ENCODE measurements at places on chromosomes 5 and 9.

DNA sequence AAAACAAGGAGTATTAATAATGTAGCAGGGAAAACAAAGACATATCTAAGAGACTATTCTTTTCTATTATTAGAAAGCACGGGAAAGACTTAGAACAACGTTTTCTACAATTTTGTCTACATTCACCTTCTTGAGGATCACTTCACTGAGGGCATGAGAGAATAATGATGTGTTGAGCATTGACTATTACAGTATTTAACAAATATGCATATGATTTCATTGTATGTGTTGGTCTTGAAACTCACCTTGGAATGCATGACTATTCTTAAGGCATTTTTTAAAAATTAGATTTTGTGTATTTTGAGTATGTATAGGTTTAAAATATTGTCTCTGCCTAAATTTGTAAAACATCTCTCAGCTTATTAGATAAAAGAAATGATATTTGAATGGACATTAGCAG lies 1.2 kb downstream of the FSD1L start:
- H3K27me3 ChIP-seq, result no peaks in the 10 kb centered on the region
- H3K27ac ChIP-seq, result peak overlapping the region; percentile 88
- peak overlapping the region; percentile 94 for H3K4me3 ChIP-seq
- peaks cover 3% of the 10 kb centered on the region for H3K36me3 ChIP-seq

DNA sequence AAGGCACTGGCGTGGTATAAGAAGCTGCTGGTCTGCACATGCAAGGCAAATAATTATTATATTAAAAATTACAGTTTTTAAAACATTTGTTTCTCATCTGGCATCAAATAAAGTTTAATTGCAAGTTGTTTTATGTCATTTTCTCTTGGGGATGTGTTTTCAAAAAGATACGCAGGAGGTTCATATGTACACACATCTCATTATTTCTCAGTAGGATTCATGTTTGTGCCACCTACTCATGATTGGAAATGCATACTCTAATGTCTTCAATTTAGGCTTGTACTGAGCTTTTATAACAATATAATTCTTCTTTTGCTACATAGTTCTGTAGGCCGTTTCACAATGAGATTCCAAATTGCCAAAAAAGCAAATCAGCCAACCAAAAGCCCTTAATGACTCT lies 244.2 kb upstream of the MEF2C start:
- H3K27me3 ChIP-seq, result peaks cover 4% of the 10 kb centered on the region
- no peaks in the 10 kb centered on the region for H3K36me3 ChIP-seq
- H3K27ac ChIP-seq, result no peak overlapping the region
- no peaks in the 10 kb centered on the region for H3K4me1 ChIP-seq
- no peak overlapping the region for H3K4me3 ChIP-seq

- H3K4me1 ChIP-seq, result peaks cover 16% of the 10 kb centered on the region
- H3K4me3 ChIP-seq, result no peak overlapping the region
- no peaks in the 10 kb centered on the region for H3K27me3 ChIP-seq
- H3K36me3 ChIP-seq, result no peaks in the 10 kb centered on the region
- DNase-seq, result no peak
Measured at GRCh38 chr5:165627548-165628170, 2122.2 kb downstream of the MAT2B start.

DNA sequence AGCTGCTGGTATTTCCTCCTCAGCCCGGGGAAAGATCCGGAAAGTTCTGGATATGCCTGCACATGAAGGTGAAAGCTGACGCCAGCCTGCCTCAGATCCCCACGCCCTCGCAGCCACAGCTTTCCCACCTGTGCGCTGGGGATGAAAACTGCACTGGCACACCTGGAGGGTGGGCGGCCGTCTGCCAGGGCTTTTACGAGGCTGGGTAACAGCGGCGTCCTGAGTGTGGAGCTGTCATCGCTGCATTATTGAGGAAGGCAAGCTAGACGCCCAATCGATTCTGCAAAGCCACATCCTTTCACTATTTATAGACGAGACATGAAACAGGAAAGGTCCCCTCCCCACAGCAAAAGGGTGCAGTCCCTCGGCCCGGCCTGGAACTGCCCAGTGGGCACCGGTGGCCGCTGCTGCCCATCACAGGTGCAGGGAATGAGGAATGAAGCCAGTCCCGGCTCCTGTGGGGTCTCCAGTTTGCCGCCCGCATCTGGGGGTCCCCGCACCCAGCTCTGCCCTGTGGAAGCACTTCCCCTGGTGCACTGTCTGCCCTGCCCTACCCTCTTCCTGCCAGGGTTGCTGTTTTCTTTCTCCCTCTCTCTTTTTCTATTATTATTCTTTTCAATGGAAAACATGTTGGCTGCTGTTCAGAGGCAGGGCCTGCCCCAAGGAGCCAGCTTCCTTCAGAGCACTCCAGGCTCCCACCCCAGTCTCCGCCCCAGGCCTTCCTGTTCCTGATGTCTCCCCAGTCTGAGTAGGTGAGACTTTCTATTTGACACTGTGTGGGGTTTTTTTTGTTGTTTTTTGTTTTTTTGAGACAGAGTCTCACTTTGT lies 7.0 kb downstream of the NOTCH1 start:
- H3K4me3 ChIP-seq, result no peak overlapping the region
- H3K36me3 ChIP-seq, result no peaks in the 10 kb centered on the region
- H3K27me3 ChIP-seq, result no peaks in the 10 kb centered on the region

GRCh38 chr5:115241881-115242642 lies 20.6 kb downstream of the PGGT1B start:
- no peak for DNase-seq
- no peak overlapping the region for H3K27ac ChIP-seq
- peaks cover 14% of the 10 kb centered on the region for H3K36me3 ChIP-seq
- no peak overlapping the region for H3K4me3 ChIP-seq
- H3K4me1 ChIP-seq, result no peaks in the 10 kb centered on the region
- no peaks in the 10 kb centered on the region for H3K27me3 ChIP-seq

GRCh38 chr9:134616341-134616740 lies 25.3 kb upstream of the COL5A1 start:
- no peak for DNase-seq
- peaks cover 8% of the 10 kb centered on the region for H3K36me3 ChIP-seq
- peaks cover 12% of the 10 kb centered on the region for H3K27me3 ChIP-seq
- no peak overlapping the region for H3K27ac ChIP-seq
- H3K4me1 ChIP-seq, result peaks cover 10% of the 10 kb centered on the region

DNA sequence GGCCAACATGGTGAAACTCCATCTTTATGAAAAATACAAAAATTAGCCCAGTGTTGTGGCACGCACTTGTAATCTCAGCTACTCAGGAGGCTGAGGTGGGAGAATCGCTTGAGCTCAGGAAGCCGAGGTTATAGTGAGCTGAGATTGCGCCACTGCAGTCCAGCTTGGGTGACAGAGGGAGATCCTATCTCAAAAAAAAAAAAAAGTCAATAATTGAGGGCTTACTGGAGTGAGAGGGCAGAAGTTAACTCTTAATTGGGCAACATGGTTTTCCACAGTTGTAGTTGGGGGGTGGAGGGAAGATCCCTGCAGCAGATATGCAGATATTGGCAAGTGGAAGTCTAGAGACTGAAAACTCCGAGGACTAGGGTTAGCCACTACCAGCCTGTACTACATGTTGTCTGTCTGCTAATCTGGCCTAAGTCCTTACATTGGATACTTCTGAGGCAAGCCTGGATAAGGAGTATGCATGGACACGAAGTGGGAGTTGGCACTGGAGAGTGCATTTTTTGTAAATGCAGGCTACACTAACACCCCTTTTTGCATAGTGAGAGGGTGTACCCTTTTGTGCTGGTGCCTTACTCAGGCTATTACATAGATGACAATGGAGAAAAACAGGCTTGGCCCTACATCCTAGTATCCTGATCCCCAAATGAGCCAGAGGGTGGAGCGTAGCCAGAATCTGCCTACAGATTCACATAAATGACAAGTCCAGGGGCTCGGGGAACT lies 89.0 kb upstream of the NIPBL start:
- no peak for DNase-seq
- no peak overlapping the region for H3K4me3 ChIP-seq
- H3K27ac ChIP-seq, result no peak overlapping the region
- H3K4me1 ChIP-seq, result no peaks in the 10 kb centered on the region
- H3K36me3 ChIP-seq, result no peaks in the 10 kb centered on the region

DNA sequence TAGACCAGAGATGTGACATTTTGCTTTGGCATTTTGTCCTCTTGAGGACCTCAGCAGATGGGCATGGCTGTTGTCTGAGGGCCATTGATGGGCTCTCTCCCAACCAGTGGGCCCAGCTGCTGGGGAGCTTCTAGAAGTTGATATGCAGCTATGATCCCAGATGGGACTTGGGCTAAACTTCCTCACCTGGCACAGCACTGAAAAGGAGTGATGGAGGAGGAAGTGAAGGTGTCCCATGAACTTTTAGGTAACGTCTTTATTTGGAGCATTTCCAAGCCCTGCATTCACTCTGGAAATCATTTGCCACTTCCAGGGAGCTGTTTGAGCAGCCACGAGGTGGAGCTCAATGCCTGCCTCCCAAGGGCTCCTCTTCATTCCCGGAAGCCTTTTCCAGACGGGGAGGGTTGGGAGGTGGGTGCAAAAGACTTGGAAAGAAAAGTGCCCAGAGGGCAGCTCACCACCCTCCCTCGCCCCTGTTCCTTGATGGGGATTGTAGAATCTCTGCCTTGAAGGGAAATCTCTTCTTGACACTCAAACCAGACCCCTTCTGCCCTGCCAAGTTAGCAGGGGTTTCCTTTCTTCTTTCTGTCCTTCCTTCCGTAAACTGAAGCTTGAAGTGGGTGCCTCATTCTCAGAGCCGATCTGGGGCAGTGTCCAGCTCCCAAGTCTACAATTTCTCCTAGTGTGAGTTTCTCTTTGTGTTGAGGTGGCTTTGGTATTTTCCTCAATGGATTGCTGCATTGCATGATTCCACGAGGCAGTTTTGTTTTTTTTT lies 18.1 kb upstream of the NEUROG1 start:
- H3K4me3 ChIP-seq, result no peak overlapping the region
- no peak overlapping the region for H3K27ac ChIP-seq
- peaks cover 70% of the 10 kb centered on the region for H3K27me3 ChIP-seq
- no peak for DNase-seq
- H3K36me3 ChIP-seq, result no peaks in the 10 kb centered on the region
- peaks cover 5% of the 10 kb centered on the region for H3K4me1 ChIP-seq

GRCh38 chr9:94034511-94034910 lies 49.8 kb upstream of the PTPDC1 start:
- no peak for DNase-seq
- H3K4me3 ChIP-seq, result no peak overlapping the region
- H3K36me3 ChIP-seq, result peaks cover 10% of the 10 kb centered on the region
- H3K27ac ChIP-seq, result no peak overlapping the region
- peaks cover 16% of the 10 kb centered on the region for H3K4me1 ChIP-seq
- H3K27me3 ChIP-seq, result no peaks in the 10 kb centered on the region

DNA sequence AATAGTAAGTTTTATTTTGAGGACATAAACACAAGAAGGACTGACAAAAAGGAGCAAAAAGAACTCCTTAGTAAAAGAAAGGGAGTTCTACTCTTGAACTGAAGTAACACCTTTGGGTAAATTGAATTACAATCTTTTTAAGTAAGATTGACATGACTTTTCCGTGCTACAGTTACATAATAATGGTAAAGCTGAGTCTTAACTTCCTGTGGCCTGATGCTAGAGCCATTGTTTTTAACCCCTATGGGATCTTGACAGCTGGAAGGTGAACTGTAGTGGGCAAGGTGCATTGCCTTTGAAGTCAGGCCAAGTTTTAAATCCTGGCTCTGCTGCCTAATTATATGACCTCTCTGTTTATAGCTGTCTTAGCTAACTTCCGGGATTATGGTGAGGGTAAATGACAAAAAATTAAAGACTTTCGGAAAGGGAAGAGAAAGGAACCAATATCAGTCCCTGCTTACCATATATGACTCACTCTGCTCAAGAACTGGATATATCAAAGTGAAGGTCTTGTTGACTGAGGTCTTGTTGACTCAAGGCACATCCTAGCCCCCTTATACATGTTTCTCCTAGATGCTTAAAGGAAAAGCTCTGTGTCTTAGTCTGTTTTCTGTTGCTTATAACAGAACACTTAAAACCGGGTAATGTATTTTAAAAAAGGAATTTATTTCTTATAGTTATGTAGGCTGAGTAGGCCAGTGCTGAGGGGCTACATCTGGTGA lies 6.8 kb downstream of the HSD17B4 start:
- no peak overlapping the region for H3K4me3 ChIP-seq
- H3K4me1 ChIP-seq, result no peaks in the 10 kb centered on the region
- no peaks in the 10 kb centered on the region for H3K27me3 ChIP-seq
- H3K27ac ChIP-seq, result no peak overlapping the region

DNA sequence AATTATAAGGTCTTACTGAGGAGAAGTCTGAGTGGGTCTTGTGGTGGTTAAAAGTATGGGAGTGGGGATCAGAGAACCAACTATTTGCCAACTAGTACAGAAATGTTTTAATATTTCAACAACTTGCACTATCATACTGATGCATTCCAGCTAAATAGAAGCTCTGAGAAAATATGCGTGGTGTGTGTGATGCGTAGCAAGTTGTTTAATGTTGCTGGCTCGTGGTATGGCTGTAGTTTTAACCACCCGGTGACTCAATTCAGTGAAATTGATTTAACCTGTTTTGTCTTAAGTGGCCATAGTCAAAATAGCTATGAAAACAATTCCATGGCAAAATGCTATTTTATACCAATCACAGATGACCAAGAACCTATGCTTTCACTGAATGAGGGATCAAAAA lies 176.5 kb upstream of the SLC24A2 start:
- H3K36me3 ChIP-seq, result no peaks in the 10 kb centered on the region
- no peaks in the 10 kb centered on the region for H3K27me3 ChIP-seq
- peaks cover 18% of the 10 kb centered on the region for H3K4me1 ChIP-seq
- DNase-seq, result no peak

GRCh38 chr9:123657099-123657498 lies 272.8 kb downstream of the DENND1A start:
- H3K27ac ChIP-seq, result no peak overlapping the region
- H3K4me3 ChIP-seq, result no peak overlapping the region
- H3K4me1 ChIP-seq, result no peaks in the 10 kb centered on the region
- peaks cover 15% of the 10 kb centered on the region for H3K36me3 ChIP-seq
- DNase-seq, result no peak

DNA sequence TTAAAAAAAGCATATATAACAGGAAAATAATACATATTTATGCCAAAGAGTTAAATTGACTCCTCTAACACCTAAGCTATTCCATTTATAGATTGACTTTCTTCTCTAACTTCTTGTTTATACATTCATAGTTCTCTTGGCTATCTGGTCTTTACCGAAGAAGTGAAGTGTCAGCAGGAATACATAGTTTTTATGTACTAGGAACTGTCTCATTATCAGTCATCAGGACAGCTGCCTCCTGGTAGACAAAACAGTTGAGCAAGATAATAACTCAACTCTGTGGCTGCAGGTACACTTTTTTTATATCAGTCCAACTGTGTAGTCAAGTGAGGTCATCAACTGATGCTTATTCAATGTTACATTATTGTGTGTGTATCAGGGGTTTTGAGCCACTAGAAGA lies 1436.0 kb upstream of the NUDT12 start:
- no peak overlapping the region for H3K4me3 ChIP-seq
- H3K4me1 ChIP-seq, result peaks cover 3% of the 10 kb centered on the region
- no peaks in the 10 kb centered on the region for H3K27me3 ChIP-seq

- peaks cover 28% of the 10 kb centered on the region for H3K4me1 ChIP-seq
- no peak for DNase-seq
- H3K27me3 ChIP-seq, result no peaks in the 10 kb centered on the region
- H3K36me3 ChIP-seq, result no peaks in the 10 kb centered on the region
- no peak overlapping the region for H3K4me3 ChIP-seq
Measured at GRCh38 chr9:37984672-37985611, 81.0 kb upstream of the SLC25A51 start.
